ENCODE measurements at places on chromosomes 5 and 9.

DNA sequence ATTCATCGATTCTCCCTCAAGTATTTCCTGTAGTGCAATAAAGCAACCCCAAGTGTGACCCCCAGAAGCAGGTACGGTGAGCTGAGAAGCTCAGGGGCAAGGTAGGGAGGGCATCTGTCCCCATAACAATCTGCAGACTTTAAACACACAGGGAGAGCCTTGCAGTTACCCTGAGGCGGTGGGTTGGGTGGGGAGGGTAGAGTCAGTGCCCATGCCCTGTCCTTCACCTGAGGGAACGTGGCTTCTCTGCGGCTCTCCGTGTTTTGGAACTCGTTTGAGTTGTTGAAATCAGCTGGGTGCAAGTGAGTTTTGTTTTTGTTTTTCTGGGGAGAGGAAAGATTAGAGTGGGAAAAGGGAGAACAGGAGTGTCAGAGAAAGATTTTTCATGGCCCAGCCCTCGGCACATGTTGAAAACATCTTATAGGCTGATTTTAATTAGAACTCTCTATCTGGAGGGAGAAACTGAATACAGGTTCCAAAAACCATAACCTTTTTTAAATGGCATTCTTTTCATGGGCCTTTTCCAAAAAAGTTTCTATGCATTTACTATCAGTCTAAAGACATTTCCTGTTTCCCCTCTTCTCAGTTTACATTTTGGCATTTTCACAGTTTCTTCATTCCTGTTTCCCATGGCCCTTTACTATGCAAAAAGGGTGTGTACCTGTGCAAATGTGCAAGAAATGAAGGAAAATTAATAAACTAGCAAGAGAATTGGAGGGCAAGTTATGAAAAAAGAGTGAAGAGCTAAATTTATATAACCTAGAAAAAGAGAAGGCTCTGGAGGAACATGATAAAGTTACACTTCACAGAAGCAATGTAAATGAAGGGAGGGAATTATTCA, 266.5 kb upstream of the VLDLR start:
- no peak for DNase-seq

DNA sequence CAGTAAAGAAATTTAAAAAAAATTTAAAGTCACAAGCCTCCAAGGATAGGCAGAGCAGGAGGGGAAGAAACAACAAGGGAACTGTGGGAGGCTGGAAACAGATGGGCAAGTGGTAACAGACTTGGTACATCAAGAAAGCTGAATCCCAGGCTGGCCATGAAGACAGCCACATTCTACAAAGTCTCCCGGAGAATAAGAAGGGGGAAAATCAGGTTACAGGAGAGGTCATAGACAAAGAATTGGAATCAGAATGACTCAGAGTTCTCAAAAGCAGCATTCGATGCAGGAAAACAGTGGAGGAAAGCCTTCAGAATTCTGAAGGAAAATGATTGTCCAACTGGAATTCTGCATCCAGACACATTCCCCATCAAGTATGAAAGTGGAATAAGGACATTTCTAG, 129.7 kb downstream of the ADAMTS2 start:
- DNase-seq: no peak

- no peak for DNase-seq
Measured at GRCh38 chr9:95137587-95138145, 179.8 kb downstream of the FANCC start.

DNA sequence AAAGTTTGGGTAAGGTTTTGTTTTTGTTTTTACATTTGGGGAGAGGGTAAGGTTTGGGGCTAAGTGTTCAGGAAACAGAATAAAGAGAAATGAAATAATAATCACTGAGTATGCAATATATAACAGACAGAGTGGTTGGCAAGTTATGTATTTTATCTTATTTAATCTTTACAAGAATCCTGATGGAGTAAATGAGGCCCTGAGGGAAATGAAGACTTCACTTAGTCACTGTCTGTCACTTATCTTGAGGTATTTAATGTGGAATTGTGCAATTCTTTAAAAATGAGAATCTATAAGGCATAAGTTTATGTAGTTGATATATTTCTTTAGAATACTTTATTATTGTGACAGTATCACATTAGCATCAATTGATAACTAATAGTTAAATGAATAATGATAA, 48.1 kb downstream of the TEK start:
- DNase-seq: no peak

- DNase-seq: no peak
Measured at GRCh38 chr9:20016611-20017010, 227.8 kb upstream of the SLC24A2 start.

DNA sequence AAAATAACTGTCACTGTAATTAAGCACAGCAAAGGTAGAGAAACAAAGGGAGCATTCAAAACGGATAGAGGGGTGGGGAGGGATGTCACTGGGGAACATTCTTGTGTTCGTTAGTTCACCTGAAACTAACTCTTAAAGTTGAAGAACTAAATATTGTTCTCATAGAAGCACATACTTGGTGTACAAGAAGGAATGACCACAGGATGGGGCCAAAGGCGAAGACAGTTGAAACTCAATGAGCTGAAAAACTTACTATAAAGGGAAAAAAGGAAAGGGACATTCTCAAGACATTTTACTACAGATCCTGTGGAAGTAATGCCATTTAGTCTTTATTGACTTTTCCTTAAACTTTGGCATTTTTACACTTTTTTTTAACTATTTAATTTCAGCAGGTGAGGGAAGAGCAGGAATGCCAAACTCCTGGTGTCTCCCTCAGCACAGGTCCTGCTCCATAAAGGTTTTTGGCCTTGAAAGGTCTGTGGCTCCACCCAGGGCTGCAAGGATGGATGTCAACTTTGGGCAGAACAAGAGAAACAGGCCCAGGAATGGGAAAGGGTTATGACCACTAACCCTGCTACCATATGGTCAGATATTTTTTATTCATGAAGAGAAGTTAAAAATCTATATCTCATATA, 197.6 kb upstream of the RASA1 start:
- peak; percentile 20 for DNase-seq

DNA sequence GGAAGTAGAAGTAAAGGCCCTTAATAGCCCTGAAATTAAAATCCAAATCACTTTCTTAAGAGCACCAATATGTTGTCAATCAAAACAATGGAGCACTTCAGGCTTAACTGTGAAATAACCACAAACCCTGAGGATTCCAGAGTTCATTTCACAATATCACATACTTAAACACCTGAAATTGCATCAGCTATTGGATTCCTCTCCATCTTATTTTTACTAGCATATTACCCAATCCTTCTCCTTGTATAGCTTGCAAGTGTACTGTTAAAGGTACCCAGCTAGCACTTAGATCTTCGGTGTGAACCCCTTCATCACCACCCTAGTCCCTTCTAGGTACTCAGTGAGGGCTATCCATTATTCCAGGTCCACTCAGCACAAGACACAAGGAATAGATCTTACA, 287.3 kb downstream of the EFNA5 start:
- no peak for DNase-seq

DNA sequence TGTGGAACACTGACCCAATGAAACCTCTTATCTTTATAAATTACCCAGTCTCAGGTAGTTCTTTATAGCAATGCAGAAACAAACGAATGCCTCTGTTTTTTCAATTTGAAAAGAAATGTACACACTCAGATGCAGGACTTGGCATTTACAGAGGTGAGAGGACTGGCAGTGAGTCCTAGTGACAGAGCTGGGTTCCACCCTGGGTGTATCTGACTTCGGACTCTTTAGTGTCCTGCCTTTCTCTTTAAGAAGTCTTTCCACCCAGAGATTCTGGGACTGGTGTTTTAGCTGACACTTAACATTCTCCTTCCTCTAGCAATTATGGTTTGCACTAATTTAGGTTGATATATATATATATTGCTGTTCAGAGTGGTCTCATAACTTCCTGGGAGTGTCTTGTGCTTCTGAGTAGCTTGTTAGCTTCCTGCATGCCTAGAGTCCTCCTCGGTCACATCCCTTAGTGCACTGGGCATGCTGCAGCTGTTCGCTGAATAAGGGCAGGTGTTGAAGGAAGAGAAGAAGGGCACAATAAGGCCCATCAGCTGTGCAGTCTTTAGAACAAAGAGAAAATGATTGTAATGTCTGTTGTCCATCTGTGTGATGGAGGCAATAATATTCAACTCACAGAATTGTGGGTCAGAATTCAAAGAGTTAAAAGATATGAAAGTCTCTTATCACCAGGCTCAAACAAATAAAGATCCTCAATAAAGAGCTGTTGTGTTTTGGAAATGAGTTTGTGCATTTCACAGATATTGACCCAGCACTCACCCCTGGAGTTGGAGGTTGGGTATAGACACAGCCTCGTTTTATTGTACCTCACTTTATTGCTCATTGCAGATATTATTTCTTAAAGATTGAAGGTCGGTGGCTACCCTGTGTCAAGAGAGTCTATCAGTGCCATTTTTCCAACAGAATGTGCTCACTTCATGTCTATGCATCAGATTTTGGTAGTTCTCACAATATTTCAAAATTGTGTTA, 187.1 kb downstream of the TRIM32 start:
- DNase-seq: no peak

GRCh38 chr5:139394654-139395566, at the start of gene PROB1:
TSS of gene PROB1 (minus strand) at chr5:139395104. CDS start at chr5:139395081, 23 bp downstream.
- DNase-seq: no peak

DNA sequence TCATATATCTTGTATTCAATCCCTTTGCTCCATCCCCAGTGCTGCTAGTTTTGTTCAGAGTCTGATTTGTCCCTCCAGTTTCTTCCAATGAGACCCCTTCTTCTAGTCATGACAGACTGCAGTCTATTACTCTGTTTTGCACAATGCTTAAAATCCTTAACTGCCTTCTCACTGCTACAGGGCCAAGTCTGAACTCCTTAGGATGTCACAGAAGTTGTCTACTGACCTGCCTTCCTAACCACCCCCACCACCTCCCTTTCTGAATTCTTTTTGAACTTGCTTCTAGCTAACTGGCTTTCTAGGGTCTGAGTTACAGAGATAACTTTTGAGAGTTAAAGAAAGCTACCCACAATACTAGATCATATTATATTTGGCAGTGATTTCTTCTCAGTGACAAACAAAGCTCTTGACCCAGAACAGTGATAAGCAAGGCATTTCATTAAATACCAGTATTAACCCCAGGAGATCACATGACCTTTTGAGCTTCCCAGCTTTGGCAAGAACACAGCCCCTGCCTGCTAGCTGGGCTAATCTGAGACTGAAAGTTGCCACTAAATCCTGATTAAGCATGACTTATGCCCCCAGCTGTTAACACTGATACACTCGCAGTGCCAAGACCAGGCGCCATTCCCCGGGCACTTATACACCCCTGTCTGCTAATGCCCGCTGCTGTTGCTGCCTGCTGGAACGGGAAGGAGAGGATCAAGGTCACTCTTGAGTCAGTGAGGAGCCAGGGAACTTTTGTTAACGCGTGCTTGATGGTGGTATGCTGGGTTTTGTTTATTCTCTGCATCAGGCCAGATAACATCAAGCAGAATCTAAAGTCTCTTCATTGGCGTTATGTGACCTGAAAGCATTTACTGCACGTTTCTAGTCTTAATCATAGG, 36.4 kb upstream of the ADAMTSL1 start:
- no peak for DNase-seq

GRCh38 chr5:150404121-150404520, 8.6 kb downstream of the CD74 start:
- no peak for DNase-seq

GRCh38 chr5:80246995-80247729, 8.7 kb downstream of the SERINC5 start:
- peak; percentile 20 for DNase-seq

- no peak for DNase-seq
Measured at GRCh38 chr5:12848709-12849108, 944.5 kb upstream of the CTNND2 start.
